G401 (cell line): ENCODE measurements at places on chromosomes 4 and X.
A peak's percentile ranks its signal among the peaks of the same experiment; 100 is the strongest.

DNA sequence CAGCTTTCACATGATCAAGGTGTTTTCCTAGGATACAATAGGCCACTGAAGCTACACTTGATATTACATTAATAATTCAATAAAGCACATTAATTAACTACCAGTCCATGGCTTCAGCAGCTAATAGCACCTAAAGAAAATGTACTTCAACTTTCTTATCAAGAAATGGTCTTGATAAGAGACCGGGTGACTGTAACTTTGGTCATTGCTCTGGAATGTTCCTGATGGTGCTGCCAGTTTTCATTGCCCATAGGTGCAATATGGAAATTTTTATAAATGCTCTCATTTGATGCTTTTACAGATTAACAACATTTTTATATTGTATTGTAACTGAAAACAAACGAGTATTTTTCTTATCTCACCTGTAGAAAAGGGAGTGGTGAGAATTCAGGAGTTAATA, 165.4 kb downstream of the SHROOM3 start:
- no peak for DNase-seq

DNA sequence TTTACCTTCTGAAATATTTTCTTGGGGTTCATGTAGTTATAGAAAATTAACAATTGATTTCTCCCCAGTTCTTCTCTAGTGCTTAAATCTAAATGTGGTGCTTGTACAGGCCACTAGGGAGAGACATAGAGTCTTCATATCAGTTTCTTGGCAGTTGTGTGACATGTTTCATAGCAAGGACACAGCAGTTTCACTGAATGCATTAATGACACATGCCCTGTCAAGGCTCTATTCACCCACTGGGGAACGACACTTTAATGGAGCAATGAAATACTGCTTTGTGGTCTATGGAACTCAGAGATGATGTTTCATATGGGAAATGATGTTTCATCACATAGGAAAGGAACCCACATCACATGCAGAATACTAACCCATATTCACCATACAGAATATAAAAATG, 2.8 kb downstream of the VEGFC start:
- DNase-seq, result peak; percentile 35

GRCh38 chrX:154517101-154517781, 1.2 kb upstream of the FAM3A start:
- DNase-seq, result no peak

DNA sequence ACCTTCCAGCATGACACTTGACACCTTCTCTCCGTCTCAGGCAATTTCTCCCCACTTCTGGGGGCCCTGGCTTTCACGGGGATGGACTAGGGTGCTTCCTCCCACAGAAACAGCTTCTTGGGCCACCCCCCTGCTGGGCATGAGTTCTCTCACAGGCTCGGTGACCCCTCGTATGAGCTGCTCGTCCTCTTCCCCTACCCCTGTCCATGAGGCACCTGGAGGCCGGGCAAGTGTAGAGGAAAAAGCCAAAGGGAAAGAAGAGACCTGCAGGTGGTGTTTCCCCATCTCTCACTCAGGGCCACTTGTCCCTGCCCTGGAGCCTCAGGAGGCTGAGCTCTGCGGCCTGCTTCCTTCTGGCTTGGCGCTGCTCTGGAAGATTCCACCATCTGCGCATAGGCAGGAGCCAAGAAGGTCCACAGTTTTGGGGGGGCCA, 1.9 kb upstream of the RGS12 start:
- DNase-seq, result peak; percentile 72

- DNase-seq, result no peak
These were observed 9.5 kb downstream of the WDR44 start for GRCh38 chrX:118355225-118355920.

GRCh38 chr4:123896446-123897071, 500.0 kb downstream of the SPRY1 start:
- DNase-seq, result no peak

GRCh38 chr4:15882675-15883086, 55.9 kb downstream of the FGFBP1 start:
- DNase-seq, result peak; percentile 77

DNA sequence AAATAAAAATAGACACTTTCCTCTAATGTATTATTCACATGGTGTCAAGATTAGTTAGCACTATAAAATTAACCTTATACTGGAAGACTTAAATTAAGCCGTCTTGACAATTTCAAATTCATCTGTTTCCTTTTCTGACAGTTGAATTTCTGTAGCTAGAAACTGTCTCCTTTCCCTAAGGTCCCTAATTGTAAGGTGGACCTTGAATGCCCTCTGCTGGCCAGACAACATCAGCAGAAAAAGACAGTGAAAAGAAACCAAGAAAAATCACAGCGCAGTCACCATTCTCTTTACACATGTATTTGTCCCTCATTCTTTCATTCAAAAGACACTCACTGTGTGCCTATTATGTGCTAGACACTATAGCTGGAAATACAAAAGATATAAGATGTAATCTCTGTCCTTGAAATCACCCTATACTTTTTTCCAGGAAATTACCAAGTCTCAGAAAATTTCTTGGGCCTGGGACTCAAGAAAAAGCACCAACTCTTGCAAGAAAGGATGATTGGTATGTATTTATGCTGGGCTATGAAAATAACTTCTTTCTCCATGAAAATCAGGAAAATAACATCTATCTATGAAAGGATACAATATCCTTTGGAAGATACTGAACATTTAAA, 32.7 kb upstream of the AMBN start:
- peak; percentile 33 for DNase-seq

GRCh38 chrX:101659601-101660063, at the start of gene ARMCX2:
Gene ARMCX2, minus strand, starts transcription at chrX:101659850. Its CDS starts 2,262 bp downstream, at chrX:101657588.
- peak; percentile 88 for DNase-seq

DNA sequence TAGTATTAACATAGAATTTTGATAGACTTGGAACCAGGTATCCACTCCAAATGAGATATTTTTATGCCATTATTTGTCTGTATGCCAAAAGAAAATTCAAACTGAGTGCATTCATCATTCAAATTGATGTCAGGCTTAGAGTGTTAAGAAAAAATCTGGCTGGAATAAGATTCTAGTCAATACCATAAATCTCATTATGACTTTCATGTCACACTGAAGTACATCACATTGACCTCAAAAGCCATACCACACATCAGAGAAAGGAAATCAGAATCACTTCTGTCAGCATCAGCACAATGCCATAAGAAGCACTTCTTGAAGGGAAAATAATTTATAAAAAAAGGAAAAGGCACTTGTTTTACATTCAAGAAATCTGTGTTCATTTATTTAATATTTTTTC, 119.0 kb upstream of the BMP3 start:
- DNase-seq, result no peak

DNA sequence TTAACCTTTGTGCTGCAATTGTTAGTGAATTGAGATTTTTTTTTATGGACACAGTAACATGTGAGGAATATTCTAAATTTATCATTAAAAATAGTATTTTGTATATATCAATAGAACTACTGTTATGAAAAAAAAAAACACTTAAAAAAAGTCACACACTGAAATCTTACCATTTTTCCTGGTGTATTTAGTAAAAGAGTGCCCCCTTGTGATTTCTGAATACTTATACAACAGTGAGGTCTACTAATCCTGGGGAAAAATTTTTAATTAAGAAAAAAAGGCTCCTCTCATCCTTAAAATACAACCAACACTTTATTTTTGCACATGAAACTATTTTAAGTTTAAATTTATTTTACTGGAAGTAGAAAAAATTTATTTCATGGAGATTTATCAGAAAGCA, 56.4 kb upstream of the SPOCK3 start:
- DNase-seq, result no peak
